ENCODE measurements at places on chromosomes 1 and 21. TPM values are rescaled to one million over a fixed set of nuclear protein-coding genes. Genes with fewer than 3 reads are reported as not detected.

RGL1 gene
- 8.1 TPM for total RNA-seq

KRTAP21-2 gene
- total RNA-seq: not detected

FAM72D gene
- 5.5 TPM for total RNA-seq

TRAF3IP3 gene
- total RNA-seq: not detected

LRRC71 gene
- total RNA-seq: not detected

ETV3L gene
- total RNA-seq: not detected

OR2T33 gene
- total RNA-seq: 0.57 TPM

DNA sequence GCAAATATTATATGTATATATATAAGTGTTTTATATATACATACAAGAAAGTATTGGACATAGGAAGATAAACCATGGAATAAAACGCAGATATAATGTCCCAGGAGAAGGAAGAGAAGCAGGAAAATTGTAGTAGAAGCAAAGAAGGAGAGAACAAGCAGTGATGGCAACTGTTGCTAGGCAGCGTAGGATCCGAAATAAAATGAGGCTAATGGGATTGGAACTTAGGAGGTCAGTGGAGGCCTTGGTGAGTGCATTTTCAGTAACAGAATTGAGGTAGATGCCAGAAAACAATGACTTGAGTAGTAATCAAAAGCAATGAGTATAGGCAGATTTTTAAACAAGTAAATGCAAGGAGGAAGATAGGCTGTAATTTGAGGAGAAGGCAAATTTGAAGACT is 265.8 kb downstream of the LRRC7 start:
- DNase-seq: no peak

DNA sequence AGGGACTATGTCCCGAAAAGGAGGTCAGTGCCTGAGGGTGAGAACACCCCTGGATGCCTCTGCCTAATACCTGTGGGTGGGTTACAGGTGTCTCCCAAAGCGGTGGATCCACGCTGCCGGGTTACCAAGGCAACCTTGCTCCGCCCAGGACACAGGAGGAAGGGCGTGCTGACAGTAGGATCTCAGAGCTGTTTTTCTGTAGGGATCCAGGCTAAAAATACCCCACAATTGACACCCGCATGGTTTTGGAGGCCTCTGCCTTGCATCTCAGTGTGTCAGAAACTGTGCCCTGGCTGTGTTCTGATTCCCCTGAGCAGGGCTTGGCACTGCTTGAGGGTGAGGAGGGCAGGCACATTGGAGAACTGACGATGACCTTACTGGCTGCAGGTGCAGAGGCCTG is 118.0 kb downstream of the IER5 start:
- DNase-seq: no peak

DNA sequence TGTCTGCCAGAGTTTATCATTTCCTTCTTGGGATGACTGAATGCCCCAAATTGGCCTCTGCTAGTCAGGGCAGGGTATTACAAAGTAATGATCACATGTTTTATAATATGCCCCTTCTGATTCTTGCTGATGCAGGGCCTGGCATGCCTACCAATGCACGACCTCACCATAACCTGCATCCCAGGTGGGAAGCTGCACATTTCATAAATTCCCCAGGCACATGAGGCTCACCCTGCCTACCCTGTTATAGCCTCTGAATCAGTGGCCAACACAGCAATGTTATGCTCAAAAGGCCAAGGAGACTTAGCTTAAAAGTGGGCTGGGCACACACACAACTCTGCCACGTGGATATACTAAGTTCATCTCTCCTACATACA is 28.0 kb upstream of the XPR1 start:
- DNase-seq: no peak

DNA sequence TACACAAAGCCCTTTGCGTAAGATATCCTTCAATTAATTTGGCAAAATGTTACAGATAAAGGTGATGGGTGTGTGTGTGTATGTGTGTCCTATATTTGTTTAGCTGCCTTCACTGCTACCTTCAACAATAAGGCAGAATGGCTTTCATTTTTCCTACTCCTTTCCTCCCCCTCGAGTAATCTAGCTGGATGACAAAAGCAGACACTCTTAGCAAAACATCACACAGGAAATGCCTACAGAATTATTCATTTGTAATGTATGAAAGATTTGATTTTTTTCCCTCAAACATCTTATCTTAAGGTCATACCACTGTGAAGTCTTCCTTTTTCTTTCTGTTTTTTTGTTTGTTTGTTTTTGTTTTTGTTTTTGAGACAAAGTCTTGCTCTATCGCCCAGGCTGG is 10.6 kb downstream of the PTPN22 start:
- DNase-seq: peak; percentile 69

DNA sequence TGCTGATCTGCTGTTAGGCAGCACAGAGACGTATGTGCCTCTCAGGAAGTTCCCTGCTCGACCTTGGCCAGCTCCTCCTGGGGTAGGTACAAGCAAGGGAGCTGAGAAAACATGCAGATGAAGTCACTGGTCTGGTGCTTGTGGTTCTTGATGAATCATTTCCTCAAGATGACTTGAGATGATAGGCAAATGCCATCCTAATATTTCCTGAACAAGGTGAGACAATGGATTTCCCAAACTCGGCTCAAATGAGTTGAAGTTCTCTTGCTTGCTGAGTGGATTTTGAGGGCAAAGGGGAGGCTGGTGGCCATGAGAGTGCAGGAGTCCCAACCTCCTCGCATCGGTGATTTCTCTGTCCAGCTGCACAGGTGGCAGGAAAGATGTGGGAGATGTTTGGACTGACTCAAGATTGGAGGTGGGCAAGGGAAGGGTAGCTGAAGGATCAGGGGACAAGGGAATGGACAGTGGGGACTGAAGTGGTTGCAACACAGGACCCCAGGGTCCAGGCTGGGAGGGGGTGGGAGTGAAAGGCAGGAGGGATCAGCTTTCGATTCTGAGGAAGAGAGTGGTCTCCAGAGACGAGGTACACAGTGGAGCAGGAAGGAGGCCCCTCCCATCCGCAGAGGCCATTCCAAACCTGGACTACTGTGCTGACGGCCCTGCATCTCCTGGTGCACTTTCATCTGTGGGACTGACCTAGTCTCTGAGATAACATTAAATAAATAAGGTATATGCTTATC is 63.9 kb downstream of the CAPN2 start:
- peak; percentile 93 for DNase-seq

GRCh38 chr1:173005196-173005864 is 45.4 kb downstream of the TNFSF18 start:
- DNase-seq: no peak

DNA sequence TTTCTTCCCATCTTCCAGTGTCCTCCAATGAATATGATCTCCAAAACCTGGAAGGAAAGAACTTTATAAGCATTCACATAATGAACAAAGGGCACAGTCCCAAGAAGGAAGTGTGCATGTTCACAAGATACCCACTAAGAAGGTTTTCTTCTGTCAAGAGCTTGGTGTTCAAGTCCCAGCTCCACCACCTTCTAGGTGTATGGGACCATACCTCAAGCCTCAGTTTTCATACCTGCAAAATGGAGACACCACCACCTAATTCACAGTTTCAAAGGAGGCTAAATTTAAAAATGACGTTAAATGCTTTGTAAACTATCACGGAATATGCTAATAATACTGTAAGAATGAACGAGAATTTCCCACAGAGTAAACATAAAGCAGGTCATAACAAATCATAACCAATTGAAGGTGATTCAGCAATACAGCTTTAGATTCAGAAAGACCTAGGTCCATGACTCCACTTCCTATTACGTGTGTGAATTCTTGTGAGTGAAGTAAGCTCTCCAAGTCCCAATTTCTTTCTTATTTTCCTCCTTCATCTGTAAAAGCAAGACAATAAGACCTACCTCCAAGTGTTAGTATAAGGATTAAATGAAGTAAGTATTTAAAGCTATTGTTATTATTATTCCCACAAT is 8.1 kb upstream of the KTI12 start:
- DNase-seq: no peak

DNA sequence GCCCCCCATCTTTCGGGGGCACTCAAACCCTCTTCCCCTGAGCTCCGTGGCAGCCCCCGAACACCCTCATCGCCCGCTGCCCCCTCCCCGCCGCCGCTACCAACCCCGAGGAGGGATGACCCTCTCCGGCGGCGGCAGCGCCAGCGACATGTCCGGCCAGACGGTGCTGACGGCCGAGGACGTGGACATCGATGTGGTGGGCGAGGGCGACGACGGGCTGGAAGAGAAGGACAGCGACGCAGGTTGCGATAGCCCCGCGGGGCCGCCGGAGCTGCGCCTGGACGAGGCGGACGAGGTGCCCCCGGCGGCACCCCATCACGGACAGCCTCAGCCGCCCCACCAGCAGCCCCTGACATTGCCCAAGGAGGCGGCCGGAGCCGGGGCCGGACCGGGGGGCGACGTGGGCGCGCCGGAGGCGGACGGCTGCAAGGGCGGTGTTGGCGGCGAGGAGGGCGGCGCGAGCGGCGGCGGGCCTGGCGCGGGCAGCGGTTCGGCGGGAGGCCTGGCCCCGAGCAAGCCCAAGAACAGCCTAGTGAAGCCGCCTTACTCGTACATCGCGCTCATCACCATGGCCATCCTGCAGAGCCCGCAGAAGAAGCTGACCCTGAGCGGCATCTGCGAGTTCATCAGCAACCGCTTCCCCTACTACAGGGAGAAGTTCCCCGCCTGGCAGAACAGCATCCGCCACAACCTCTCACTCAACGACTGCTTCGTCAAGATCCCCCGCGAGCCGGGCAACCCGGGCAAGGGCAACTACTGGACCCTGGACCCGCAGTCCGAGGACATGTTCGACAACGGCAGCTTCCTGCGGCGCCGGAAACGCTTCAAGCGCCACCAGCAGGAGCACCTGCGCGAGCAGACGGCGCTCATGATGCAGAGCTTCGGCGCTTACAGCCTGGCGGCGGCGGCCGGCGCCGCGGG is 837 bp downstream of the FOXD3 start:
- DNase-seq: peak; percentile 77

GRCh38 chr1:58401991-58402390 is 144.5 kb downstream of the OMA1 start:
- peak; percentile 16 for DNase-seq

- no peak for DNase-seq
Observed at GRCh38 chr1:186112280-186112679, 262.8 kb downstream of the TPR start.

- no peak for DNase-seq
Observed at GRCh38 chr21:44353191-44353970, at the start of gene TRPM2. TRPM2 (plus strand) TSS chr21:44353621; CDS start chr21:44353701, 80 bp downstream.

- no peak for DNase-seq
Observed at GRCh38 chr1:222047366-222047765, 305.5 kb upstream of the DUSP10 start.

DNA sequence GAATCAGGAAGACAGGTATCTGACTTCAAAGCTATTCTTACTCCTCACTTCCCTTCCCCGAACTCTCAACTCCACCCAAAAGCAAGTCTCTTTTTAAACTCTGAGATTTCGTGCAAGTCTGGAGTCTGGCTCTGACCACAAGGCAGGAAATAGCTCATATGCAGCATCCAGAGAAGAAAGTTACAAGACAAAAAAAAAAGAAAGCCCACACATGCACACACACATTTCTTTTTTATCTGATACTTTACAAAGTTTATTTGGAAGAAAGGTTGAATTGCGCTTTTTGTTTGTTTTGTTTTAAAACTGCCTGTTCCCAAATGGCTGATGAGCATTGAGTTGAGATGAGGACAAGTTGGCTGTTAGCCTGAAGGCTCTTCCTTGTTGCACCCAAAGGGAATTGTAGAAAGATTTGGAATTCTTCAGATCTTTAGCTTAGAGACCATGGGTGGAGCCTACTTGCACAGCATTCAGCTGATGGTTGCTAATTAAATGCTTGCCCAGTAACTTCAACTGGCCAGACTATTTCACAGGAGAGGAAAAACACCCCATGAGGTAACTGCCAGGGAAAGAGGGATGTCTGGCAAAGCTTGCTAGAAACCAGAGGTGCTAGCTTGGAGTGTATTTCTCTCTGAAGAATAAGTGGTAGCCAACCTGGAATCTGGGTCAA is 490.3 kb downstream of the TTLL7 start:
- DNase-seq: peak; percentile 74

- DNase-seq: no peak
Observed at GRCh38 chr1:16300436-16300835, 51.8 kb downstream of the FBXO42 start.

DNA sequence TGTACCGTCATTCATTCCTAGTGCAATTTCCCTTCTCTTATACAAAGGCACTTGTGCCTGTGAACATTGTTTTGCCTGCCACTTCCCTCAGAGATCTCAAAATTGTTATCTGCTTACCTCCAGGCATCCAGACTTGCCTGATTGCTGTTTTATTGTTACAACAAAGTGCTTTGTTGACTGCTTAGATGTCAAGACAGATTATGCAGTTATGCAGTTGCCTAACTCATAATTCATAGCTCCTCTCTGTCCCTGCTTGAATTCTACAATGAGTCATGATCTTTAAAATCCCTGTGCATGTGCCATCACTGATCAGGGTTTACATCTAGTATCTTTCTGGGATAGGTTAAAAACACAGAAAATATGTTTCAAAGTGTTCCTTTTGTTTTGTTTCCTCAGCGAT is 24.5 kb downstream of the CXADR start:
- DNase-seq: no peak

- no peak for DNase-seq
Observed at GRCh38 chr1:43541141-43541540, 10.5 kb downstream of the PTPRF start.

- peak; percentile 36 for DNase-seq
Observed at GRCh38 chr1:7042322-7043190, 257.3 kb downstream of the CAMTA1 start.

GRCh38 chr1:246066573-246066972 is 440.5 kb downstream of the SMYD3 start:
- no peak for DNase-seq

GRCh38 chr1:177984136-177984525 is 14.3 kb upstream of the SEC16B start:
- peak; percentile 89 for DNase-seq

GRCh38 chr21:19608101-19608621 is 1204.6 kb upstream of the TMPRSS15 start:
- no peak for DNase-seq

DNA sequence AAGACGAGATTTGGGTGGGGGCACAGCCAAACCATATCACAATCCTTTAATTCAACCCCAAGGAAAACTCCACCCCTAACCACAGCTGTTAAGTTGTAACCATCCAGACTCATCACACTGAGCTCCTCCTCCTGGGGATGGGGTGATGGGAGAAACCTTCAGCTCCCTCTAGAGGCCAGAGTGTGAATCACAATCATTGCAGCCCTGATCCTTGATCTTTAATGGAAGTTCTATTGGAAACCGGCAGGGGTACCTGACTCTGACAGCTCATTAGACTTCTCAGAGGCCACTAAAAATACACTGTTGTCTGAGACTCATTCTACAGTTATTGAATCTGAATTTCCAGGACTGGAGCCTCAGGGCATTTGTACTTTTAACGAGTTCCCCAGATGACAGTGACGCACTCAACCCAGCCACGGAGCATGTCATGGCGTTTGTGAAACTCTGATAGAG is 127.2 kb downstream of the IGSF21 start:
- DNase-seq: peak; percentile 60

- no peak for DNase-seq
Observed at GRCh38 chr1:88118176-88118845, 565.8 kb upstream of the PKN2 start.

DNA sequence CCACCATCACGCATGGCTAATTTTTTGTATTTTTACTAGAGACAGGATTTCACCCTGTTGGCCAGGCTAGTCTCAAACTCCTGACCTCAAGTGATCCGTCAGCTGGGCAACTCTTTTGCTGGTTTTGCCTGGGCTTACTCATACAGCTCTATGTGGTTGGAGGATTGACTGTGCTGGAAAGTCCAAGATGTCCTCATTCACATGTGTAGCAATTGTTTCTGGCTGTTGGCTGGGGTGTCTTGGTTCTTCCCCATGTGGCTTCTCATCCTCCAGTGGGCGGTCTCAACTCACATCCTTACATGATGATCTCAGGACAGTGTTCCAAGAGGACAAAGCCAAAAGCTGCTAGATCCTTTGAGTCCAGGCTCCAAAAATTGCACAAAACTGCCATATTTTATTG is 53.3 kb downstream of the TEX35 start:
- peak; percentile 31 for DNase-seq

- DNase-seq: no peak
Observed at GRCh38 chr1:87179851-87180519, 148.7 kb upstream of the LMO4 start.

All from Daoy (cell line).